ENCODE measurements at places on chromosomes 12 and 14.

DNA sequence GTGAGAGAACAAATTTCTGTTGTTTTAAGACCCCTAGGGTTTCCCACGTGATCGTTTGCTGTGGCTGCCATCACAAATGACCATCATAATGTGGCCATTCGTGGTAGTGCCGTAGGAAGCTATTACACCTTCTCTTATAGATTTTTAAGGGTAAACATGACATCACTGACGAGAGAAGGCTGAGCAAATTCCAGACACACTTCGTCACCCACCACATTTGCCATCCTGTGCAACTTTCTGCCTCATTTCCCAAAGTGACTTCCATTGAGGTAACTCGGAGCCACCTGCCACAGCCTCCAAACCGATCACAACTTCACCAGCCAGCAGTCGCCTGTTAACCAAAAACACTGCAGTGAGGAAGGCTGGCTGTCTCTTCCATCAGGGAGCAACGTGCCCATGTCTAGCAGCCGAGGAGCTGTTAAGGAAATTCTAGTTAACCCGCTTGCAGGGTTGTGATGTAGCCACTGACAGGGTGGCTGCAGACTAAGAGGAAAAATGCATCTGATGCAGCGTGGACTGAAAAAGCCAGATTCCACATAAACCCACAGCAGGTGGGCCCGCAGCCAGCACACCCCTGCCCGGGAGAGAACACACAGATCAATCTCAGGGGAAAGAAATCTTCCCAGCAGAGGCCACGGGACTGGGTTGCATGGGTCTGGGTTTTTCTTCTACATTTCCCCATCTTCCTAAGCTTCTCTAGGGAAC is 44.6 kb downstream of the CCDC85C start:
- no peak for DNase-seq

DNA sequence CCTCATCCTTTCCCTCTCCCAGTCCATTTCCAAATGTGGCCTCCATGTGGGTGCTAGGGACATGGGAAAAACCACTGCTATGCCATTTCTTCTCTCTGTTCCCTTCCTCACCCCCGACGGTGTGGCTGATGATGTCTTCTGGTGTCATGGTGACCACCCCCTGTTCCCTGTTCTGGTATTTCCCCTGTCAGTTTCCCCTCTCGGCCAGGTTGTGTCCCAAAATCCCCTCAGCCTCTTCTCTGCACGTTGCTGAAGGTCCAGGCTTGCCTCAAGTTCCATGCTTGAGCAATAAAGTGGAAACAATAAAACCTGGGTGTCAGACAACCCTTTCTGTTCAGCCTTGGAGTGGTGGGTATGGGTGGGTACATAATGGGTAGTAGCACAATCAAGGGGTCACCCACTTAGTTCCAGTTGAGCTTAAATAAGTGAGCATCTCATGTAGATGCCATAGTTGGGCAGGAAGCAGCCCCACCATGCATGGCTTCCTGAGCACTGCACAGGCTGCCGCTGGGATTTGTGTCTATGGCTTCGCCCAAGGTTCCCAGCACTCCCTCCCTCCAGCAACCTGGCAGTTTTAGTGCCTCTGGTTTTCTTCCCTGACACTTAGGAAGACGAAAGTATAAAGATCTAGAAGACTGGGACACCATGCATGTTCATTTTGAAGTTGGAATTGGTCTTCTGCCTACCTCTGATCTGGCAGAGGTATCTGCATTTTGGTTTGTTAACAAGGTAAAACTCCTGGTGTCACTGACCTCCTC is 8.7 kb upstream of the ITFG2 start:
- no peak for DNase-seq

GRCh38 chr14:95465936-95466335 is 50.5 kb downstream of the SYNE3 start:
- no peak for DNase-seq

DNA sequence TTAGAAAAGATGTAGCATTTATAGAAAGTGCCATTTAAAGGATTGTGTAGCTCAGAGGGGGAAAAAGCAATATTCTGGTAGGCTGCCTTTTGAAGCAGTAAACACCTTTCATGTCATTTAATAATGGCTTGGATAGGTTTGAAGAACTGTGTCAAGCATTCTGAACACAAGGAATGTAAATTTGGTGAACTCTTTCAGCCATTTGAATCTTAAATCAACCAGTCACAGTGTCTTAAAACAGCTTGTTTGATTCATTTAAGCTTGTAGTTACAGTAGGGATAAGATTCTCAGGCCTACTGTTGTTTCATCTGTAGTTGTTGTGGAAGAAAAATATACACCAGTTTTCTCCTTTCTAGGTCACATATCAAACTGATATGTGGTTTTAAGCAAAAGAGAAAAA is 299.4 kb upstream of the NOVA1 start:
- DNase-seq = no peak

- DNase-seq = no peak
These were observed 346.3 kb downstream of the ETNK1 start for GRCh38 chr12:22971247-22971646.

All from cerebellum (tissue), 4 donors.